Lower lobe of right lung (tissue), 2 donors: ENCODE measurements at places on chromosomes 7 and 10.

DNA sequence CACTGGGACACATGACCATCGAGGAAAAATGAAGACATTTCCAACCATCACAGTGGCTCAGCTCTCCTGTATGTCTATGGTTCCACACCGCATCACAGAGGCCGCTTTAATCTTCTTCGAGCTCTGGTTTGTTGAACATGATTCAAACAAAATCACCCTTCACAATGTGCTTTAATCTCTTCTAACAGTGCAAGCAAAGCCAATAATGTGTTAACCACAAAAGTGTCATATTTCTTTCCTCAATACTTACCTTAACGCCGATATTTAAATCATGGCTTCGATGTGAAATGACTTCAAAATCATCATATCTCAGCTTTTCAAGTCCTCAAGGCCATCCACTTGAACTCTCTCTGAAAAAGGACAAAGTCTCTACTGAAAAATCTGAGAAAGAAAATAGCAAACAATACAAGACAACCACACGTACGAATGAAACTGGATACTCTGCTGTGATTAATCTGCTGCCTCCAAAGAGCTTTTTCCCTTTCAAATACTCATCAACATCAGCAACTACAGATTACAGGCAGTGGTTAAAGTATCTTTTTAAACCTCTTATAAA is 23.0 kb upstream of the SVIL start:
- H3K27ac ChIP-seq: no peak overlapping the region
- H3K36me3 ChIP-seq: peaks cover 6% of the 10 kb centered on the region
- H3K4me1 ChIP-seq: peaks cover 37% of the 10 kb centered on the region
- no peak for DNase-seq

DNA sequence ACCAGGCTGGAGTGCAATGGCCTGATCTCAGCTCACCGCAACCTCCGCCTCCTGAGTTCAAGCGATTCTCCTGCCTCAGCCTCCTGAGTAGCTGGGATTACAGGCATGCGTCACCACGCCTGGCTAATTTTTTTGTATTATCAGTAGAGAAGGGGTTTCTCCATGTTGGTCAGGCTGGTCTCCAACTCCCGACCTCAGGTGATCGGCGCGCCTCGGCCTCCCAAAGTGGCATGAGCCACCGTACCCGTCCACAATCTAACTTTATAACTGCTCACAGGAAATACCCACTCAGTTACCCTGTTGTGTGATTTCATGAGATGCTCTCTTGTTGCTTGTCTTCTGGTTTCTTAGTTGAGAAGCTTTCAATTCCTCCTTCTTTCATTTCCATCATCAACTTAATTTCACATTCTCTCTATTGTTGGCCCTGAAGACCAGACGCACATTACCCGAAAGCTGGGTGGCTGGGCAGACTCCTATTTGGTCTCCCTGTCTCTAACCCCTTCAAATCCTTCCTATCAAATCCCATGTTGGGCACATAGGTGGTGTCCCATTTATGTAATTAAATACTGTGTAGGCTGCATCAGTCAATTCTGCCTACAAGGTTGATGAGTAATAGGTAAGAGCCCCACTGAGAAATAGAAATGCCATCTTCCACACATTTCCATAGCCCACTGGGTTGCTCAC is 1.1 kb upstream of the GSTO2 start:
- DNase-seq: no peak
- peak overlapping the region; percentile 84 for H3K4me3 ChIP-seq
- H3K27me3 ChIP-seq: no peaks in the 10 kb centered on the region
- H3K27ac ChIP-seq: peak overlapping the region; percentile 89

GRCh38 chr10:11150231-11150731 is 132.6 kb downstream of the CELF2 start:
- no peak for DNase-seq
- H3K4me3 ChIP-seq: no peak overlapping the region

GRCh38 chr10:133475425-133475734 is 21.6 kb downstream of the SCART1 start:
- H3K4me3 ChIP-seq: no peak overlapping the region
- H3K36me3 ChIP-seq: no peaks in the 10 kb centered on the region
- no peak for DNase-seq
- H3K27ac ChIP-seq: no peak overlapping the region

GRCh38 chr10:124198871-124199270 is 105.5 kb upstream of the CHST15 start:
- no peak overlapping the region for H3K27ac ChIP-seq
- no peaks in the 10 kb centered on the region for H3K4me1 ChIP-seq
- H3K4me3 ChIP-seq: no peak overlapping the region
- no peak for DNase-seq
- H3K27me3 ChIP-seq: no peaks in the 10 kb centered on the region
- H3K36me3 ChIP-seq: no peaks in the 10 kb centered on the region
